COR-L47 (cell line): ENCODE measurements at places on chromosomes 2 and 18.

DNA sequence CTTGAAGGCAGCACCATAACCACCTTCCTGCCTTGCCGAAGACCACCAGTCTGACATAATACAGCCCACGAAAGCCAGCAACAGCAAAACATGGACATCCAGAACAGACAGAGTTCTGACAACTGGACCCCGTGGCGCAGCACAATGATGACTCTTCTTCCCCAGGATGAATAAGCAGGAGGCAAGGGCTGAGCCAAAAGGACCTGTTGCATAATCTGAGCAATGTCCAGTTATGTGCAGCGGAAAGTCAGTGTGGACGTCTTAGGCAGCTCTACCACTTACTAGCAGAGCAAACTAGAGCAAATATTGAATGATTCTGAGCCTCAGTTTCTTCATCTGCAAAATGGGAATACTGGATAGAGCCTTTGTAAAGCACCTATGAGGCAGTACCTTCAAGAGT is 225.1 kb downstream of the ZBTB7C start:
- no peak for DNase-seq

DNA sequence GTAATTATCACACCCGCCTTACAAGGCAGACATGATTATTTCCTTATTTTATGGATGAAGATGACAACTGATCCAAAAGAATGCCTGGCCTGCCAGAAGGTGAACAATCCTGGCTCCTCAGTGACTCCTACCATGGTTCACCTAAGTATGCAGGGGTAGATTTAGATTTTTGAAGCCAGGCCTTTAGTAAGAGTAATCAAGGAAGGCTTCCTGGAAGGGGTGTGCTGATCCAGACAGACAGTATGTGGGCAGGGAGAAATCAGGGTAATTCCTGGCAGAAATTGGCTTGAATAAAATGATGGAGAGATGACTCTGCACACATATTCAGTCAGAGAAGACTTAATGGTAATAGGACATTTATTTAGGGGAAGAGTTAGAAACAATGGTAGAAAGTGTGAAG is 637.7 kb upstream of the FANCL start:
- no peak for DNase-seq

DNA sequence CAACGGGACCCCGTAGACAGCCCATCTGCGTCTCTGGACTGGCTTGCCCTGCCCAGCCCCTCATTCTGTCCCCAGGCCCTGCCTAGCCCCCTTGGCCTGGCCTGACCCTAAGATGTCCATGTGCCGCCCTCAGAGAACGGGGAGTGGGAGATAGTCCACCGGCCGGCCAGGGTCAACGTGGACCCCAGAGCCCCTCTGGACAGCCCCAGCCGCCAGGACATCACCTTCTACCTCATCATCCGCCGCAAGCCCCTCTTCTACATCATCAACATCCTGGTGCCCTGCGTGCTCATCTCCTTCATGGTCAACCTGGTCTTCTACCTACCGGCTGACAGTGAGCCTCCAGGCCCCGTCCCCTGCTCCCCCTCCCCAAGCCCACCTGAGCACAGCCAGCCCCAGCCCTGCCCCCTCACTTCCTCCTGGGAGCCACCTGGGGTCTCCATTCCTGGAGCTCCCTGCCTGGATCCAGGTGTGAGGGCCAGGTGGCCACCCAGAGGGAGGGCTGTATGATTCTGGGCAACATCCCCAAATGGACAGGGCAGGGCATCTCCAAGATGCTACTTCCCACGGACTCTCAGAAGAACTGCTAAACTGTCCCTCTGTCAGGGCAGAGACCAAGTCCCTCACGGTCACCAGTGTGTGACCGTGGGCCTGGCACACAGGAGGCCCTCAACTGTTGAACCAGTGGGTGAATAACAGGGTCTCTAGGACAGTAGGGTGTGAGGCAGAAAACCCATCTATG is 4.0 kb downstream of the CHRND start:
- no peak for DNase-seq

DNA sequence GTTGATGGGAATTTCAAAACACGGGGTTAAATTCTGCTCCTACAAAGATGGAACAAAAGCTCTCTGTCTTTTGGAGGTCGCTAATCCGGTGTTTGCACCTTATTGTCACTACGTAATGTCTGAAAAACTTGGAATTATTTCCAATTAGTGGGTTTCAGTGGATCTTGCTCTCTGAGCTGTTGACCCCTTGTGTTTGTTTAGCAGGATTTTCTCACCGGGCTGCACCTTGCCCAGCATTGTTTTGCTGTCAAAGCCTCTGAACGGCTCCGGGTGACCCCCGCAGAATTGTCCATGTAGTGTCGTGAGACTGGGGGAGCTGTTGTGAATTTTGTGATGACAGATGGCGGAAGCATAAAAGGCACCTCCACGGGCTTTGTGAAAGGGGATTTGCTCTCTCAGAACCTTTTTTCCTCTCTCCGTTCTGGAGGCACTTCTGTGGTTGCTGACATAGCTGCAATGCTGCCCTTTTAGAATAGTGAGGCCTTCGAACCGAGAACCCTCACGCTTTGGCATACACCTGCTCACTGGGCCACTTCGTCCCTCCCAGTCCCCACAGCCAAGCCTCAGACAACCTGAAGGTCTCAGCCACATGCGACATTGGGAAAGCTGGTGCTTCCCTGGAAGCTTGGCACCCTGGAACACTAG is 129.4 kb downstream of the ACOXL start:
- no peak for DNase-seq

DNA sequence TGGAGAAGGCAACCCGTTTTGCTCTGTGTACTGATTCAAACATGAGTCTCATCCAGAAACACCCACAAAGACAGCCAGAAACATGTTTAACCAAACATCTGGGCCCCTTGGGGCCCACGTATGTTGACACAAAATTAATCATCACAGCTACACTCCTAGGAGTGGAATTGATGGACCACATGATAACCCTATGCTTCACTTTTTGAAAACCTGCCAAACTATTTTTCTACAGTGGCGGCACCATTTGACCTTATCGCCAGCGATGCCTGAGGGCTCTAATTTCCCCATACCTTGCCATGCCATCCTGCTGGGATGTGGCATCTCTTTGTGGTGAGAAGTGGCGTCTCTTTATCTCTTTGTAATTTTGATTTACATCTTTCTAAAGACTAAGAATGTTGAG is 38.5 kb downstream of the PSMG2 start:
- DNase-seq = peak; percentile 79

DNA sequence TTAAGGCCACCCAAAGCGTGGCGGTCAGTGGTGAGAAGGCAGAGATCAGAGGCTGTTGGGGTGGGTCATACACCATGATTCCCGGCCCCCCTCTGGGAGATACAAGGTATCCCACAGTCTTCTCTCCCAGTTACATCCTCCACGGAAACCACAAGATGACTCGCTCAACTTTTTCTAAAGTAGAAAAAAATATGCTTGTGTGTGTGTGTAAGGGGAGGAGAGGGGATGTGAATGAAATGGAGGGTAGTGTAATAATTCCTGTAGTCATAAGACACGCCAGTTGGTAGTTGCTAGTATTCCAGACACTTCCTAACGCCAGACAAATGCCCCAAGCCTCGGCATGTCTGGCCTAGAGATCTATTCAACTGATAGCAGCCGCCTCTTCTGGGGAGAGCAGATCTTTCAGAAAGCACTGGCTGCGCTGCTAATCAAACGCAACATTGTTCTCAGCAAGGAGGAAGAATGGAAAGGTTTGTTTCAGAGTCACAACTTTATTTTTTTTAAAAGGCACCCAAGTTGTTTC is 143.5 kb downstream of the TGIF1 start:
- DNase-seq = no peak

DNA sequence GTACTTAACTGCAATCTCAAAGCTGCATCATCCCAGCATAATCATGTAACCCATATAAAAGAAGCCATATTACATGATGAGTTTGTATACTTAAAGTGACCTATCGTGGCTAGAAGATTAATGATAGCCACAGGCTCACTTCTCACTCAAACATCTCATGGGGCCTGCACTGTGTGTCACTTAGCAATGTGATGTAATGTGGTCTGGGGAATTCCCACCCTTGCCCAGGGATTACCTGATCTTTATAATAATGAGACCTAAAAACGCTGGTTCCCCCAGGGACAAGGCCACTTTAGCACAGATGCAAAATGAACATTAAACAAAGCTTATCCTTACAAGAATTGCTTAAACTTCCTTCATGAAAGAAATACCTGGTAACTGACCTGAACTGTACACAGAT is 427.1 kb upstream of the CNTNAP5 start:
- no peak for DNase-seq

DNA sequence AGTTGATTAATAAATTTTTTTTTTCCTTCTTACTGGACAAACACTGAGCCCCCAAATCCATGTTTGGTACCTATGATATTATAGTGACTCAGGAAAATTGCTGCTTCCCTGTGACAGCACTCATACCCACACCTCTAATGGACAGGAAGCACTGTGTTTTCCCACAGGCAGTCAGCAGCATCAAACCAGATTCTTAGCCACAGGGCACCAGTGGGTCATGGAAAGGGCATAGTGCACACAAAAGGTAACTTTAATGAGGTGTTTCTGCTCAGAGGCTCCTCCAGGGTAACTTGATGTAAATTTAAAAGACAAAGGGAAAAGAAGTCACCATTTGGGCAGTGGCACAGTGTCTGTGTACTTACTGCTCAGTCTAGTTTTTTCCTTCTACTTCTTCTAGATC is 34.1 kb downstream of the SERPINB11 start:
- DNase-seq = no peak

DNA sequence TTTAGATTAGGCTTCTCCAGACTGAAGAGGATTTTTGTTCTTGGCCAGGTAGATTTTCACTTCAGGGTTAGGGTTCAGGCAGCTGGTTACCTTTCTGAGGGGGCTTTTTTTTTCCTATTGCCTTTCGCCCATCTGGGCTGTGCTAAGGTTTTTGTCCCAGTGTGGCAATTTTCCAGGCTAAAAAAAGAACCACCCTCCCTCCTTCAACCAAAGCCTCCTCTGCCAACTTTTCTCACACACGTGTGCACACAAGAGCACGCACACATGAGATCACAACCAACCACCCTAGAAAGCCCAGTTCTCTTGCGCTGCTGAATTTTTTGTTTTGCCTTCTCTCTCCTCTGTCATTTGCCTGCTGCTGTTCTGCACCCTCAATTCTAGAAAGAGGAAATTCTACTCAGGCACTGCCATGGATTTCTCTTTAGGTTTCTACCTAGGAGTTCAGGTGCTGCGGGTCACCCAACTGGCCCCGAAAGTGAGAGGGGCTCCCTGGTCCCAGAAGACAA is 8.5 kb upstream of the CXCR4 start:
- no peak for DNase-seq

- DNase-seq = no peak
These were observed 47.4 kb downstream of the RHOB start for GRCh38 chr2:20494241-20494640.

DNA sequence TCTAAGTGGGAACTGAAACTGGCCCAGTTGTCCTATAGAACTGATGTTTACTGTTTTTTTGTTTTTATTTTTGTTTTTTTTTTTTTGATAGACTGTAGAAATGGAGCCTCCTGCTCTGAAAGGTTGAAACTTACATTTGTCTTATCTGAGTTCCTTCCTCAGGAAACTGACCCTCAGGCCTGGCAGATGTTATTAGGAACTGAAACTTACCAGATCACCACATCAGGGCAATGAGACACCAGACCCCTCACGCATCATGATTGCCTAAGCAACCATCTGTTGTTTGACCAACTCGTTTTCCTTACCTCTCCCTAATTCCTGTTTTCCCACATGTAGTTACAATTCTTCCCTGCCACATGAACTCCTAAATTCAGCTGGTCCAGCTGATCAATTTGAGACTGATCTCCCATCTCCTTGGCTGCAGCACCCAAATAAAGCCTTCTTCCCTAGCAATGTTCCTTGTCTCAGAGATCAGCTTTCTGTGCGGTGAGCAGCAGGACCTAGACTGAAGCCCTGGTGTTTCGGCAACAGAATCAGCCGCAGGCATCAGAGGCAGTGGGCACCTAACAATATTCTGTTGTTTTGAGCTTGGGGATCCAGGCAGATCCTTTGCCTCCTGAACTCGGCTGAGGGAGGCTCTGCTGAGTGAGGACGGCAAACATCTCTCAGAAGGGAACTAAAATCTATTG is 96.8 kb downstream of the MSH2 start:
- no peak for DNase-seq

GRCh38 chr2:38634684-38635083 is 31.2 kb upstream of the GALM start:
- DNase-seq = no peak

DNA sequence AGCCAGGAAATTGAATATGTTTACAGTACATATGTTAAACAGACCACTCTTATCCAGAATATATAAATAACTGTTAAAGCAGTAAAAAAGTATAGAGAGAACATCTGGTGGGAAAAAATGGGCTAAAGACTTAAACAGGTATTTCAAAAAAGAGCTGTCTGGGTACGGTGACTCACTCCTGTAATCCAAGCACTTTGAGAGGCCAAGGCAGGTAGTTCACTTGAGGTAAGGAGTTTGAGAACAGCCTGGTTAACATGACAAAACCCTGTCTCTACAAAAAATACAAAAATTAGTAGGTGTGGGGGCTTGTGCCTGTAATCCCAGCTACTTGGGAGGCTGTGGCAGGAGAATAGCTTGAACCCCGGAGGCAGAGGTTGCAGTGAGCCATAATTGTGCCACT is 171.4 kb upstream of the FSIP2 start:
- no peak for DNase-seq

DNA sequence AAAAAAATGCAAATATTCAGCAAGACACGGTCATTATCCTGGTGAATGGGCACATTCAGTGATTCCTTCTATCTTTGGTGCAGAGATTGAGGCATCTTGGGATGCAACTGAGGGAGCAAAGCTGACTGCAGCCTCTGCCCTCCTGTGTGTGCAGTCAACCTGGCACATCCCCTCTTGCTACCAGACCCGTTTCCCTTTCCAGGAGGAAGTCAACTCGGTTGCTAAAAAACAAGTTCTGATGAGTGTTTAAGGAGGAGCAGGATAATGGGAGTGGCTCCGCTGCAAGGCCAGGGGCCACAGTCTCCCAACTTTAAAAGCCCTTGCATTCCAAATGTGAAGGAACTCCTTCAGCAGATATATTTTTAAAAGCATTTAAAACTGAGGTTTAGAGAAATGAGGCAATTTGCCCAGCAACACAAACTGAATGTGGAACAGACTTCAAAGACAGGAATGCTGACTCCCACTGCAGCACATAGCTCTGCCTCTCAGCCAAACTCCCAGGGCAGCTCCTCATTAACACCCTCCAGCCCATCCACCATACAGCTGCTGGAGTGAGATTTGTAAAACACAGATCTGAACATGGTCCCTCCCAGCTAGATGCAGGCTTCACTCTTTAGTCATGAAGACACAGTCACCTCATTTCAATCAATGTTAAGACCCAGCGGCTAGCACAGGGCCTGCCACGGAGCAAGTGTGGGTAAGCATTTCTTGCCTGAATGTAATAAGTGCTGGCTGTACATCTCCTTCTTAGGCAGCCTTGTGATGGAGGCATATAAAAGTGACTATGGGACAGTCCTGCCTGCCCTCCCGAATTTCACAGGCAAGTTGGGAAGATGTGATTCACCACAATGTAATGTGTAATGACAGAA is 54.3 kb downstream of the VSNL1 start:
- DNase-seq = no peak

DNA sequence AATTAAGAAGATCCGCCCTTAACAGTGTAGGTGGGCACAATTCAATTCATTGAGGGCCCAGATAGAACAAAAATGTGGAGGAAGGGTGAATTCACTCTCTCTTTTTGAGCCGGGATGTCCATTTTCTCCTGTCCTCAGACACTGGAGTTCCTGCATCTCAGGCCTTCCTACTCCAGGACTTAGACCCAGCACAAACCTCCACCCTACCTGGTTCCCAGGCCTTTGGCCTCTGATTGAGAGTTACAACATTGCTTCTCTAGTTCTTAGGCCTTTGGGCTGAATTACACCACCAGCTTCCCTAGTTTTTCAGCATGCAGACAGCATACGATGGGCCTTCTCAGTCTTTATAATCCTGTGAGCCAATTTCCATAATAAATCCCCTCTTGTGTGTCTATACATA is 87.8 kb upstream of the TMEM17 start:
- no peak for DNase-seq

GRCh38 chr2:240573516-240574385 is 5.5 kb downstream of the RNPEPL1 start:
- DNase-seq = no peak
